Activated naive CD4-positive, alpha-beta T cell treated with anti-CD3 and anti-CD28 coated beads, Interleukin-2, amount 50 U/mL, for 72 hours (primary cell): ENCODE measurements at places on chromosomes 1 and 21.

GRCh38 chr1:40199126-40199525 lies 37.9 kb downstream of the RLF start:
- no peak for DNase-seq

- no peak for DNase-seq
Measured at GRCh38 chr1:22507587-22507986, 55.7 kb upstream of the EPHA8 start.

DNA sequence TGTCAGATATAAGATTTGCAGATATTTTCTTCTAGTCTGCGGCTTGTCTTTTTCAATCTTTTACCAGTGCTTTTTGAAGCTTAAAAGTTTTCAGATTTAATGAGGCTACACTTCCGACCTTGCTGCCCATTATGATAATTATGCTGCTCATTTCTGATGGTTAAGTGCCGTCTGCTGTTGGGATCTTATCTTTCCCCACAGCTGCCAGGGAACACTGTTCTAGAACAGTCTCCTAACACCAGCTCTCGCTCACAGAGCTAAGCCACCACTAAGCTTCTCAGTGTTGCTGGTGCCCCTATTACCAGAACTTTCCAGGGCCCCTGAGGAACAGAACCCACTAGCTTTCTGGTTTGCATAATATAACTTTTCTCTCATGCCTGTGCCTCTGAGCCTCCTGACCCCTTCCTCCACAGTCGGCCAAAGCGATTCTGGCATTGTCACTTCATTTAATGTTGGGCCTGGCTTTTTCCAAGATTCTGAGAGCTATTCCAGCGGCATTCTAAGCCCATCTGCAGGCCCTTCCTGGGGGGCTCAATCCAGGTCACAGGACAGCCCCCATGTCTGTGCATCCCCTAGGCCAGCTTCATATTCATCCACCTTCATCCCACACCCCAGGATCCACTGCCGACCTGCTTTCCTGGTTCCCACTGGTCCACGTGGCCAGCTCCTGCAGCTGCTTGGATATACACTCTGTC lies 237.0 kb downstream of the PTPRU start:
- no peak for DNase-seq

GRCh38 chr21:44485254-44485793 lies 30.0 kb downstream of the LRRC3 start:
- DNase-seq, result peak; percentile 55

- no peak for DNase-seq
Measured at GRCh38 chr1:22861764-22862440, 110.8 kb downstream of the LACTBL1 start.

GRCh38 chr1:16204634-16205333 lies 7.7 kb downstream of the ARHGEF19 start:
- no peak for DNase-seq

DNA sequence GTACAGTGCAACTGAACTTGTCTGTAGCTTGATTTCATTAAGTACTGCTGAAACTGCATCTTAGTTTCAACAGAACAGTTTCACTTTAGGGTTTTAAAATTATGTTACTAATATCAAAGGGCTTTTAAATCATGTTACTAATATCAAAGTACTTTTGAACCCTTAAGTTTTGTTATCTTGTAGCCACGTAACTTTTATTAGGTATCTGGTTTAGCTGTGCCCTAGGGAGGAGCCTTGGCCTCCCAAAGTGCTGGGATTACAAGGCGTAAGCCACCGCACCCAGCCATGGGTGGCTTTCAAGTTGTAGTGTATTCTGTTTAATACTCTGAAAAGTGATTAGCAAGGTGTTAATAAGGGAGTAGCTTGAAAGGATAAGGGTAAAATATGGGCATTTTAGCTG lies 2.0 kb downstream of the KDM4A start:
- DNase-seq, result no peak

DNA sequence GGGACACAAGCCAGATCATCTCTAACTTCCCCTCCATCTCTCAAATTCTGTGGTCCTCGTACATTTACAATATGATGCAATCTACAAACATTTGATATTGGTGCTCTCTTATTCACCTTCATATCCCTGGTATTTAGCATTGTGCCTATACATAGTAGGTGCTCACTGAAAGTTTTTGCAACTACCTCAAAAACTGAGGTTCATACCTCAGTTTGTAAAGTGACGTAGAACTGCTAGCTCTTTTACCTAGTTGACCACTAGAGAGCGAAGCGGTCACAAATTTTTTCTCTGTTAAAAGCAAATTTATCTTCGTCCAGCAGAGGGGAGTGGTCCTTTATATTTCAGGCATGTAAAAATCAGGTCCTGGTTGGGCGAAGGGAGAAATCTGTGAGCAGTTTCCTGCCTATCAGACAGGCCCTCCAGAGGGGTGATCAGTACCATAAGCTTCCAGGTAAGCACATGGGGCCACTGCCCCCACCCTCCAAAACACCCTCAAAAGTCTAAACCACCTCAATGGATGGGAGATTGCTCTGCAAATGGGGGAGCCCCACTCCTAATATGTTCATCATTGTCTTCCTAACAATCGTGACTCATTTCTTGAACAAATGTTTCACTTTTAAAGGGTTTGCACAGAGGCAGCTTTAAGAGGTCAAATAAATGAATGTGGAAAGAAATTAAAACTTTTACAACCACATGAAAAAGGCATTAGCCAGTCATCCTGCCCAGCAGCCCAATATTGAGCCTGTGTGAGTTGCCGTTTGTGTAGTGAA lies 10.6 kb upstream of the HLCS start:
- DNase-seq, result no peak

GRCh38 chr1:186178426-186179043 lies 196.5 kb downstream of the TPR start:
- no peak for DNase-seq

- DNase-seq, result no peak
Measured at GRCh38 chr1:84480650-84481049, 1.6 kb downstream of the RPF1 start.

DNA sequence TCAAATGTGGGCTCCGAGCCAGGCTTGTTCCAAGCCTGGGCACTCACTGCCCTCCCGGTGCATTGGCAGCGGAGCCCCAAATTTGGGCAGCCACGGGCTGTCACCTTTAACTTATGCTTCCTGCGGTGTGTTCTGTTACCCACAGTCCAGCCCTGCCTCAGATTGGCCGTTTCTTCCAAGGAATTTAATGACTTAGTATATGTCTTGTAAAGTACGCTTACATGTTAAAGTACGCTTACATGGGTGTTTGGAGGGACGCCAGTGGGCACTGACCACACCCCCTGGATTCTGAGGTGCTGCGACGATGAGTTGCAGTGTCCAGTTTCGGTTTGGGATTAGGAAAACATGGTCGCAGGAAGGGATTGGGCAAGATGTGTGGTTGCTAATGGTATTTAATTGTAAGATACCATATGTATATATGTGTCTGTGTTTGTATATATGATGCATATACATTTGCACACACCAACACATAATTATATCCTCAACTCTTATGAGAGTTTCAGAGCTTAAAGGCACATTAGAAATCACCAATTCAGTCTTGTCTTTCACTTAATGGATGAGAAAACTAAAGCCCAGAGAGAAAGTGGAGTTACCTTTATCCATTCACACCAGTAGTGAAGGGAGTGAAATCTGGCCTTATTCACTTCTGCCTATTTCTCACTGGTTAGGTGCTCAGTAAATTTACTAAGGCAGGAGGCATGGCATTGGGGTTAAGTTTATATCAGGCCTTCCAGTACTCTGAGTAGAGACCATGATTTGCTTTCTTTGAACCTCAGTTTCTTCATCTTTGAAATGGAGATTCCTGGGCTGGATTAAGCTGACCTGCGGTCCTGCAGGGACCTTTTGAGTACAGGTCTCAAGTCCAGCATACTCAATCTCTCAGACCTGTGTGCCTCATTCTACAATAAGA lies 1.0 kb downstream of the SMYD2 start:
- DNase-seq, result no peak

DNA sequence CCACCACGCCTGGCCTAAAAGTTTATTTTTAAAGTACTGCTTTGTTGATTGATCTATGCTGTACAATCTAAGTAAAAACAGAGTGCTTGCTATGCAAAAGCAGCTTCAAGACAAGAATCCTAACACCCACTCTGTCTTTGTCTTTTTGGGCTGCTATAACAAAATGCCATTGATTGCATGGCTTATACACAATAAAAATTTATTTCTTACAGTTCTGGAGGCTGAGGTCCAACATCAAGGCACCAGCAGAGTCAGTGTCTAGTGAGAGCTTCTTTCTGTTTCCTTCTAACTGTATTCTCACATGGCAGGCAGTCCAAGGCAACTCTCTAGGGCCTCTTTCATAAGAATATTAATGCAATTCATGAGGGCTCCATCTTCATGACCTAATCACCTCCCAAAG lies 63.6 kb upstream of the GJA5 start:
- DNase-seq, result no peak

DNA sequence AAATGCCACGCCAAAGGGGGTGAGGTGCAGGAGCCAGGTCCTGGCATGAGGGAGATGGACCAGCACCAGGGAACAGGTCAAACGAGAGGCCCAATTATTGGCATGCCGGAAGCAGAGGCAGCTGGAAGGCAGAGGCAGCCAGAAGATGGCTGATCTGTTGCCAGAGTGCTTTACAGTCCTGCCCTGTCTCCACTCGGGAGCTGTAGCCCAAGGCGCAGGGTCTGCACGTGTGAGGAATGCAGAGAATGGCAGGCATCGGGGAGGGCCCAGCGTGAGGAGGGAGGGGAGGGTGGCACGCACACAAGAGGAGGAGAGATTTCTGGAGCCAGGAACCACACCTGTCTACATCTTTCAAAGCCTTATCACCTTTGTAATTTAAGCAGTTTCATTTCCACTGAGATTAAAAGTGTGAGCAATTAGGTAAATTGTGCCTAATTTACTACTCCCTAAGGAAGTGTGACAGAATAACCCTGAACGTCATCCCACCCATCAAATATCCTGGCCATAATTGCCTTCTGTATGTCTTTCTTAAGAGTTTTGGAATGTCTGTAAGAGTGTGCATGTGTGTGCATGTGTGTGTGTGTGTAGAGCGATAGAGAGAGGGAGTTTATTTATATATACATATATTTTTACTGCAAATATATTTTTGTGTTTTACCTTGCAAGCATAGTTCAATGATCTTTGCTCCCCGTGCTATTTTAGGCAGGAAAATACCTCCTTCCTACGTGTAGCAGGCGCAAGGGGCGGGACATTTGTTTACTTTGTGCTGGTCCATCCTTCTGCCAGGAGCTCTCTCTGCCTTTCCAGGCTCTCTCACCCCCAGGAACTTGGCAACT lies 125.5 kb upstream of the SERBP1 start:
- DNase-seq, result no peak

- DNase-seq, result no peak
Measured at GRCh38 chr1:200530623-200531261, 89.8 kb downstream of the KIF14 start.

- DNase-seq, result no peak
Measured at GRCh38 chr1:190747704-190748103, 270.0 kb upstream of the BRINP3 start.

DNA sequence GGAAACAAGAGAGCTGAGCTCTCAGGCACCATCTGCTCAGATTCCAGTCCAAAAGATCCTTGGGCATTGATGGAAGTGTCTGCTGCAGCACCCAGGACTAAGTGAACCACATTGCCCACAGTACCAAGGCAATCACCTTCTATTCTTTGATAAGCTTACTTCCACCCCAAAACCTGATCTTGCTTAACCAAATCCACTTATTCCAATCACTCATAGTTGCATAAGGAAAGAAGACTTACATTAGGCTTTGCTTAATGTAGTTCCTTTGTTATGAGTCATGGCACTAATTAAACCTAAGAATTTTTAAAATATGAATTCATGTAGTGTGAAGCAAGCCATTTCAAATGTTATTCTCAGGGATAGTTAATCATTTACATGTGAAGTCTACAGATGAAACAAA lies 84.5 kb downstream of the UCHL5 start:
- no peak for DNase-seq

DNA sequence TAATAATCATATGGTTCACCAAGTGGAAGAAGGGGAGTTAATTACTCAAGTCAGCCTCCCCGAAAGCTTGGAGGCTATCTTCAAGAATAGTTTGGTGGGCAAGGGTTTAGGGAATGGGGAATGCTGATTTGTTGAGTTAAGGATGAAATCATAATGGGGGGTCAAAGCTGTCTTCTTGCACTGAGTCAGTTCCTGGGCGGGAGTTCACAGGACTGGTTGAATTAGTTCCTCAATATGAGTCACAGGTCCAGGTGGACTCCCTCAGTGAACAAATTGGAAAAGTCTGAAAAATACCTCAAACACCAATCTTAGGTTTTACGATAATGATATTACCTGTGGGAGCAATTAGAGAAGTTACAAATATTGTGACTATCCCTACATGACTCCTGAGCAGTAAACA lies 115.2 kb upstream of the COA6 start:
- no peak for DNase-seq

GRCh38 chr1:85042413-85042812 lies 5.9 kb downstream of the MCOLN3 start:
- DNase-seq, result no peak

GRCh38 chr1:59595774-59596173 lies 219.0 kb upstream of the HOOK1 start:
- DNase-seq, result no peak

DNA sequence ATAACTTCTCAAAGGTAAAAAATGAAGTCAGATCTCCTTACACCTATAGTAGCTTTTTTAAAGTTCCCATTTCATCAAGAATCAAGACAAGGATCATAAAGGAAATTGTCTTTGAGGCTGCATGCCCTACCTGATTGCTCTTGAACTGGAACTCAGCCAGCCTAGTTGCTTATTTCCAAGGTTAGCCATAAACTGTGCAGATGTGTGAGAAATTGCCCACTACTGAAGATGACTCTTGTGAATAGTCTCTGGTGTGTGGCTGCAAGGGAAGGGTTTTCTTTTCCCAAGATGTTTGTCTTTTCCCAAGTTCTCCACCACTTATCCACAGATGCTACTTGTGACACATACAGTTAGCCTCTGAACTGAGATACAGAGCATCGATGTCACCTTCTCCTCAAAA lies 81.7 kb upstream of the DUSP10 start:
- DNase-seq, result no peak

DNA sequence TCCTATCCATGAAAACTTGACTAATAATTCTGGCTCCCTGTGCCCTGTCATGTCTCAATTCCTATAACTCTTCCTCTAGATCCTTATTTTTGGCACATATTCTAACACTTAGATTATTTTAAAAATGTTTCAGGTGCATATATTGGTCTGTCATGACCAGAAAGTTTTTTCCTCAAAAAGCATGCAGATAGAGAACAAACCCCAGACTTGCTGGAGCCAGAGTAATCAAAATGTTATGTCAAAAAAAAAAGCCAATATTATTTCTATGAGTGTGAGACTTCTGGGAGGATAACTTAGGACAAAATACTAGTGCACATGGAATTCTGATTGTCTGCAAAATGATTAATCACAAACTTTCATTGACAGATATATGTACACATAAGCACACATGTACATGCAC lies 135.1 kb upstream of the MROH9 start:
- no peak for DNase-seq

DNA sequence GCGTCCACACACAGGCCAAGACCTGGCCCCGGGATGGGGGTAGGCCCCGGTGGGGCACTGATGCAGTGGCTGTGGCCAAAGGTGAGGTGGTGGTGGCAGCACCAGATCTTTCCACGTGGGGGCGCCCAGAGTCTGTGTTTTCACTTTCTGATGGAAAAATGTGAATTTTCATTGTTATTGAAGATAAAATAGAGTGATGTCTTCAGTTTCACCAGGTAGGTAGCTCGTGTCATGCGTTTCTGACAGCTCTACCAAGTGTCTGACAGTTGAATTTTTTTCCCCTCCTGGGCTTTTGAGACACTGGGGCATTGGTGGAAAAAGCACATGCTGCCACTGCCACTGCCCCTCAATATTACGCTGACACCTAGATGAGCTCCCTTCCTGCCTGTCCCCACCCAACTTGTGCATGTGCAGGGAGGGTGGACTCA lies 40.0 kb upstream of the MAGOH start:
- DNase-seq, result peak; percentile 79

- DNase-seq, result peak; percentile 59
Measured at GRCh38 chr1:15848143-15848928, 829 bp downstream of the SPEN start.
